GM13976 (cell line): ENCODE measurements at places on chromosomes 13 and 19.
A peak's percentile ranks its signal among the peaks of the same experiment; 100 is the strongest.

- no peak for DNase-seq
These were observed 36.1 kb downstream of the IRS2 start for GRCh38 chr13:109750221-109750775.

DNA sequence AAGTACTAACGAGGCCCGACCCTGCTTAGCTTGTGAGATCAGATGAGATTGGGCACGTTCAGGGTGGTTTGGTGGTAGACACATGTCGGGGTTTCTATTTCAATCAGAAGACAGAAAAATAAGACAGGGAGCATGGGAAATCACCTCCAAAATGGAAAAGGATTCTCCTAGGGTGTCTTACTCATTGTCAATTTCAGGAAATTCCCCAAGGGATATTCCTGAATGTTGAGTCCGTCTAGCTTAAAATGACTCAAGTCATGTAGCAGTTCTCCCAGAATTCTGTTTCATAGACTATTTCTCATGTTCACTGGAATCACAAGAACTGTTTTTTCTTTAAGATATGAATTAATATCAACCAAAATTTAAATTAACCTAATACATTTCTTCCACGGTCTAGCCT is 380.1 kb downstream of the EFNB2 start:
- DNase-seq: no peak

GRCh38 chr13:111337206-111337605 is 16.8 kb downstream of the TEX29 start:
- DNase-seq: no peak

DNA sequence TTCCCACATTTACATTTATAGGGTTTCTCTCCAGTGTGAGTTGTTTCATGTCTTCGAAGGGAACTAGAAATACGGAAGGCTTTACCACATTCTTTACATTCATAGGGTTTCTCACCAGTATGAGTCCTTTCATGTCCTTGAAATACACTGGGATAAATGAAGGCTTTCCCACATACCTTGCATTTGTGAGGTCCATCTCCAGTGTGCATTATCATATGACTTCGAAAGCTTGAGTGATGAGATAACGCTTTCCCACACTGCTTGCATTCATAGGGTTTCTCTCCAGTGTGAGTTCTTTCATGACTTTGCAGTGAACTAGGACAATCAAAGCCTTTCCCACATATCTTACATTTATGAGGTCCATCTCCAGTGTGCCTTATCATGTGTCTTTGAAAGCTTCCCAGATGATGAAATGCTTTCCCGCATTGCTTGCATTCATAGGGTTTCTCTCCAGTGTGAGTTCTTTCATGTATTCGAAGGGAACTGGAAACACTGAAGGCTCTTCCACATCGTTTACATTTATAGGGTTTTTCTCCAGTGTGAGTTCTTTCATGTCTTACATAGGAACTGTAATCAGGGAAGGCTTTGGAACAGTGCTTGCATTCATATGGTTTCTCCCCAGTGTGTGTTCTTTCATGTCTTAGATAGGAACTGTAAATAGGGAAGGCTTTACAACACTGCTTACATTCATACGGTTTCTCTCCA is 15.1 kb downstream of the ZNF442 start:
- DNase-seq: no peak

DNA sequence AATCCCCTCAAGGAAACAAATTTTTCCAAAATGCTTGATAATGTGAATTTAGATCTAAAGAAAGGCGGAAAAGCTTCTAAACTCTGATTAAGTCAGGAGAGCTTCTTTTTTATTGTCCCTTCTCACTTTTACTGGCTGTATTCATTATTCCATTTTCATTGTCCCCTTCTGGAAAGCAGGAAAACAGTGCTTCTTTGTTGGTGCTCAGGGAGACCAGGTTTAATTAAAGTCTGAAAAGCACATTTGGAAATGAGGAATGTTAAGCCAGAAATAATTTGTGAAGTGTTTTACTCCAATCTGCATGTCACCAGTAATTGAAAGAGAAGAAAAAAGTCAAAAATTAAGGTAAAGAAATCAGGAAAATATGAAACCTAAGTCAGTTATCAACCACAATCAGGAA is 43.5 kb upstream of the TSC22D1 start:
- DNase-seq: no peak

GRCh38 chr19:35417713-35418534 is 30.1 kb upstream of the FFAR2 start:
- DNase-seq: peak; percentile 71

DNA sequence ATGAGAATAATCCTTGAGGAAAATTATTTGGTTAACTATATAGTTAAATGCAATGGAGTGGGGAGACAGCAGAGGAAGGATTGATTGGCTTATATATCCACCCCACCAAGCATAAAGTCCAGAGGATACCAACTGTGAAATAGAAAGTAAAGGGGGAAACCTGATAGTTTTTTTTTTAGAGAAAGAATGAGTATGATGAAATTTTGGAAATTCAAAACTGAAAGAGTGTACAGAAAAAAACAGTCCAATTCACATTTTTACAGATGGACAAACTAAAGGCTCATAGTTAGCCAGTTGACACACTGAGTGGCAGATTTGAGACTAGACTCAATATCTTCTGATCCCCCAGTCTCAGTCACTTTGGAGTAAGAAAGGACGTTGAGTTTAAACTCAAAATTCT is 51.1 kb downstream of the FNDC3A start:
- no peak for DNase-seq
